ENCODE measurements at places on chromosomes 7 and 10. TPM values are rescaled to one million over a fixed set of nuclear protein-coding genes. Genes with fewer than 3 reads are reported as not detected.

AGR2 gene
- total RNA-seq = not detected

FIGNL1 gene
- 7.9 TPM for total RNA-seq

MYOZ1 gene
- not detected for total RNA-seq

CFAP43 gene
- 0.25 TPM for total RNA-seq

- no peak for DNase-seq
These were observed 271.4 kb upstream of the GRM3 start for GRCh38 chr7:86372262-86372661.

DNA sequence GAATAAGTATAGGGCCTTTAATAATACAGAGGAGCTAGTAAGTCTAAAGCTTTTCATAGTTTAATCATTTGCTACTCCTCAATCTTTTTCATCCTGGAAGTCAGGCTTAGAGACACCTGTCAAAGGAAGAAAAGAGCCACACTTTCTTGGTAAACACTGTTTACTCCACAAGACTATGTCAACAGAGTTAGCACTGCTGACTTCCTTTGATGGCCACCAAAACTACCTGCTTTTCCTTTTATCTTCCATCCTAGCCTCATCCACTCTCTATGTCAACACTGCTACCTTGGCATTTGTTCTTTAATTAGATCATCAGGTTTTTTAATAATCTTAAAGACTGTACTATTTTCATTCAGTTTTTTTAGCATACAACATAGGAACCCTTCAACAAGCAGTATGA, 106.2 kb downstream of the ELAPOR2 start:
- no peak for DNase-seq

- no peak for DNase-seq
These were observed 19.6 kb upstream of the GOLGA7B start for GRCh38 chr10:97830064-97830463.

GRCh38 chr7:155670521-155670920, 26.1 kb downstream of the RBM33 start:
- no peak for DNase-seq

GRCh38 chr10:128895473-128895872, 571.6 kb upstream of the MGMT start:
- no peak for DNase-seq

RBM48 gene
- 11.5 TPM for total RNA-seq

DNA sequence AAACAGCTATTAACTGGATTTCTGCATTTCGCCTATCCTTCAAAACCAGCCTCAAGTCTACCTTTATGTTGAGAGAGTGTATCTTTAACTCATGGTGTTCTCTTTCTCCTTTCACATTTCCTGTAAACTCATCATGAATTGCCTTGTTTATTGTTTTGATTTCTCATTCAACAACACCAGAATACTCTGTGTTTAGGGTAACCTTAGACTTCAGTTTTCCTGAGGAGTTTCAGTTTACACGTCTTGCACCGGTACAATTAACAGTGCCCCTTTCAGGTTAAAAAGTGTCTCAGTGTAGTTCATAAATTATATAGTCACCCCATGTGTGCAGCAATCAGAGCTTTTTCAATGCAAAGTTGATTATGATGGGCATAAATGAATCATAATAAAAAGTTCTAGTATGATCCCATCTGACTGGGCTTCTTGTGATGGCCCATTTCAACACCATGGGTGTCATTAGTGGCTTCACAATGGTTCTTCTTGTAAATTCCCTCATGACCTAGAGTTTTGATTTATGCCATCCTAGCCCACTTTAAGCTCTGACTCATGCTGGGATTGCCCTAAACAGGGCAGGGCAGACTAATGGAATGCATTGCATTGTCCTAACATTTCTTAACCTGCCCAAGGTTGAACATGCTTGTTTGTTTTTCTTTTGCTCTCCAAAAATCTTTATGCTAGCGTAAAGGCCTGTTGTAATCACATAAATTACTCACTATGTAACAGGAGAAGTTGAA, 22.0 kb downstream of the ITGB8 start:
- no peak for DNase-seq

Measured in vagina (tissue), 2 donors.